ENCODE measurements at places on chromosomes 4 and X.

- DNase-seq, result no peak
- H3K27me3 ChIP-seq, result no peaks in the 10 kb centered on the region
- peaks cover 7% of the 10 kb centered on the region for H3K4me1 ChIP-seq
Measured at GRCh38 chr4:119299741-119300100, 22.2 kb downstream of the FABP2 start.

GRCh38 chrX:153766871-153767673 is 3.0 kb downstream of the PLXNB3 start:
- H3K4me3 ChIP-seq, result peak overlapping the region; percentile 78
- H3K36me3 ChIP-seq, result peaks cover 53% of the 10 kb centered on the region
- no peak overlapping the region for H3K27ac ChIP-seq
- H3K27me3 ChIP-seq, result no peaks in the 10 kb centered on the region
- DNase-seq, result no peak
- peaks cover 31% of the 10 kb centered on the region for H3K4me1 ChIP-seq

DNA sequence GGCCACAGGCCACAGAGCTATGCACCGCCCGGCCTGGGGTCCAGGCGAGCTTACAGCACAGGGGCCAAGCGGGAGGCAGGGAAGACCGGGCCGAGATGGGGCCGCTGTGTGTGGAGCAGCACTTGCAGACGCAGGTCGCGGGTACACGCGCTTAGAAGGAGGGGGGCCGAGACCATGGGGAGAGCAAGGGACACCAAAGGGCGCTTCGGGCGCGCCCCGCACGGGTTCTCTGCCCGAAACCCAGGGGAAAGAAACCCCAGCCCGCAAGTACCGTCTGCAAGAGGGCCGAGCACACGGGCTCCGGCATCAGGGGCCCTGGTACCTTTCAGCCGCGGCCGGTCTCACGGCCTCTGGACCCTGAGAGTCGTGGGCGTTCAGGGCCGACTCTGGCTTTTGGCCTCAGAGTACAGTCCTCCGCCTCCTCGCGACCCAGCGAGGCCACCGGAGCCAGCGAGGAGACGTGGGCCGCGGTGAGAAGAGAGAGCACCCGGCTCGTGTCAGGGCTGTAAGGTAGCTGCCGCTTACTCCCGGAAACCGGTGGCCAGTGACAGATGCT is 342 bp downstream of the EOLA2 start:
- peak overlapping the region; percentile 80 for H3K4me3 ChIP-seq
- H3K27me3 ChIP-seq, result no peaks in the 10 kb centered on the region
- DNase-seq, result no peak
- peak overlapping the region; percentile 58 for H3K27ac ChIP-seq
- H3K4me1 ChIP-seq, result peaks cover 5% of the 10 kb centered on the region

DNA sequence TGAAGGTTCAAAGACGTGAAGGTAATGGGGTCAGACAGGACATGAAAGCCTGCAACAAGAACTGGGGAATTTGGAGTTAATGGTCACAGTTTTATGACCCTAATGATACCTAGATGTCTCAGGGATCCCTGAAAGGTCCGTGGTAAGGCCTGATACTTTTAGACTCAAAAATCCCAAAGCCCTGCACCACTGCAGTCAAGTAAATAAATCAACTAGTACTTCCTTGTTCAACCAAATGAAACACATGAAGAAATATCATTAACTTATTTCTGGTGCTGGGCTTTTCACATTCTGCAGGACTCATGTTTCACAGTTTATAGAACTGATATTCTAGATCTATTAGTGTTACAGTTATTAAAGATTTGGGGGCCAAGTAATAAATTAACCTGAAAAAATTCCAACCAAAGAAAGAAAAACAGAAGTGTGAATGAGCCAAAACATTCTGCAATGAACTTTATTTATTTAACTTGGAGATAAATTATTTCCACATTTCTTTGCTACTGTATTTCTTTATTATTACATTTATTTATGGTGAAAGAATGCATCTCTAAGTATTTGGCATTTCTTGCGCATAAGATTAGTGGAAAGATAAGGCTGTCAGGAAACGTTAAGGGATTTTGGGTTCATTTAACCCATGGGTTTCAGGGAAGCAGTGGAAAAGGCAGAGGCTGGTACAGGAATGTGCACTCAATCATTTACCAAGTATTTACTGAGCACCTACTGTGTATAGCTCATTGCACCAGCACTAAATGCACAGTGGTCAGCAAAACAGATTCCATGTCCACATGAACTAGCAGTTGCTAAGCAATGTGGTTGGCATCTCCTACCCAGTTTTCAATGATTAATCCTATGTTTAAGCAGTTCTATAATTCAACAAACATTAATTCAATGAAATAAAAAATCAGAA is 8.7 kb downstream of the WDFY3 start:
- H3K36me3 ChIP-seq, result no peaks in the 10 kb centered on the region
- peaks cover 9% of the 10 kb centered on the region for H3K4me1 ChIP-seq

- no peak for DNase-seq
- no peaks in the 10 kb centered on the region for H3K36me3 ChIP-seq
- peaks cover 3% of the 10 kb centered on the region for H3K4me1 ChIP-seq
- no peak overlapping the region for H3K27ac ChIP-seq
Measured at GRCh38 chr4:11412211-11412610, 16.5 kb downstream of the HS3ST1 start.

- DNase-seq, result no peak
- no peak overlapping the region for H3K27ac ChIP-seq
- no peaks in the 10 kb centered on the region for H3K27me3 ChIP-seq
- H3K36me3 ChIP-seq, result no peaks in the 10 kb centered on the region
- no peaks in the 10 kb centered on the region for H3K4me1 ChIP-seq
Measured at GRCh38 chrX:30253257-30253656, 6.3 kb downstream of the MAGEB1 start.

- H3K4me1 ChIP-seq, result no peaks in the 10 kb centered on the region
- H3K36me3 ChIP-seq, result peaks cover 56% of the 10 kb centered on the region
- DNase-seq, result peak; percentile 81
- no peak overlapping the region for H3K27ac ChIP-seq
Measured at GRCh38 chr4:108018040-108018883, 28.6 kb downstream of the HADH start.

- no peaks in the 10 kb centered on the region for H3K4me1 ChIP-seq
- H3K27ac ChIP-seq, result no peak overlapping the region
- no peak overlapping the region for H3K4me3 ChIP-seq
- peaks cover 51% of the 10 kb centered on the region for H3K27me3 ChIP-seq
- DNase-seq, result no peak
Measured at GRCh38 chr4:7389719-7390118, 45.0 kb downstream of the PSAPL1 start.

DNA sequence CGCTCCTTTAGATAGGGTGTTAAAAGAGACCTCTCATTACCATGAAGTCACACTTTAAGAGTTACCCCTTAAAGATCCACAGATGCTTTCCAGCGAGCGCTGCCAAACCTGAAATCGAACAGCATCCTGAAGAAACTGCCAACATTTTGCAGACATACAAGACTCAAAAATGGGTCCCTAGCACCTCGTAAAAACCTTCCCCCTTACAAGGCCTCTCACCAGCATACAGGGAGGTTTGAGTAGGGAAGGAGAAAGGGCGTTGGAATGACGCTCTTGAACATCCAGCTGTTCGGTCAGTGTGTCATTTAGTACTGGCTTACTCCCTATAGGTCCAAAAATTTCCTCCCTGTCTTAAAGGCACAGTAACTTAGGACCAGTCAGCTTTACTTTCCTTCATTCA is 45.3 kb upstream of the PGRMC1 start:
- H3K27me3 ChIP-seq, result no peaks in the 10 kb centered on the region
- H3K36me3 ChIP-seq, result no peaks in the 10 kb centered on the region

DNA sequence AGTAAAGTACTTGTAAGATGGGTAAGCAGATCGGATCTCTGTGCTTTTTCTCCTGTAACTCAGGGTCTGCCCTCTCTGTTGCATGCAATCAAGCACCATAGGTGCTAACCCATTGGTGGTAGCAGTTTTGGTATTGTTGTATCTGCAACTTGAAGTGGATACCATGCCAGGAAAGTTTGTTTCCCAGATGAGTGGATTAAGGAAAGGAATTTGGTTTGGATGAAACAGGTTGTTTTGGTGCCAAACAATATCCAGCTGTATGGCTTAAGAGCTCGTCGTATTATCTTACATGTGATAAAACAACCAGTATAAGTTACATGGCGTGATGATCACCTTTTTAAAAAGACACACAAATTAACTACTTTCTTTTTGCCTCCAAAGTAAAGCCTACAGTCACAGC is 280.9 kb upstream of the TENM3 start:
- H3K36me3 ChIP-seq, result no peaks in the 10 kb centered on the region
- no peak overlapping the region for H3K4me3 ChIP-seq
- H3K27ac ChIP-seq, result no peak overlapping the region
- H3K4me1 ChIP-seq, result no peaks in the 10 kb centered on the region
- H3K27me3 ChIP-seq, result no peaks in the 10 kb centered on the region
